ENCODE measurements at places on chromosomes 13 and 19.

DNA sequence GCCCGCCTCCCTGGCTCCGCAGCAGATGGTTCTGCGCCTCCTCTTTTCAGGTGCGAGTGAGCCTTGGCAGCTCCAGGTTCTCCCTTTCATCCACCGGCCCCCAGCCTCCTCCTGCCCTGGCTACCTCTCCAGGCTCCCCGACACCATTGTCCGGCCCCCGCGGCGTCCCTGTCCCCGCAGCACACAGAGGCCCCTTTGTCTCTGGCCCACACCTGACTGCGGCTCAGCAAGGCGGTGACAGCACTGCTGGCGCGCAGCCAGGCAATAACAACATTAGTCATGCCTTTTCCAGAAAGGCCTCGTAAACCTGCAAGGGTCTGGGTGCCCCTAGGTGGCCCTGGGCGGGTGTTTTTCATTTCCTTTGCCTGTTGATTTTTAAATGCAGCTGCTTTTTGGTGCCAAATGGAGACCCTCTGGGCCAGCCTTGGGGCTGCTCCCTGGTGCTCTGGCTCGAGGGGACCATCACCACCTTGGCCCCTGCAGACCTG is 73.2 kb upstream of the MEDAG start:
- no peak for DNase-seq

DNA sequence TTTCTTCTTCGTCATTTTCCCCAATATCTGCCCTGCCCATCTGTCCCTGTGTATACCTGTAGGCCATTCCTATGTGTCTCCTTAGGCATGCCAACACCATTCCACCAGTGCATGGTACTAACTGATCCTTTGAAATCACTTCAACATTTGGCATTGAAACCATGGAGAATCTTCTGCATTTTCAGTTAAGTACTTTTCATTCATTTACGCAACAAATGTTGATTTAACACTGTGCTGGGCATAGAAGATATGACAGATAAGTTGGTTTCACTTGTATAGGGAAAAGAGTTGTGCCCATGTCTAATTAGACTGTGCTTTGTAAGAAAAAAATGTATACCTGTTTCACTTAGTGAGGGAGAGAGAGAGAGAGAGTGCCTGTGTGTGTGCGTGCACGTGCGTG is 77.9 kb upstream of the FLT1 start:
- DNase-seq = no peak

GRCh38 chr19:3392480-3392879 is 26.1 kb downstream of the NFIC start:
- no peak for DNase-seq

- DNase-seq = no peak
Observed at GRCh38 chr13:84985860-84986259, 813.4 kb downstream of the SLITRK6 start.

All from GM12892 (cell line).